Hepatic stellate cell (primary cell): ENCODE measurements at places on chromosomes 11 and 22.
A peak's percentile ranks its signal among the peaks of the same experiment; 100 is the strongest.

GRCh38 chr11:120545813-120546212 lies 34.3 kb downstream of the GRIK4 start:
- DNase-seq, result no peak

DNA sequence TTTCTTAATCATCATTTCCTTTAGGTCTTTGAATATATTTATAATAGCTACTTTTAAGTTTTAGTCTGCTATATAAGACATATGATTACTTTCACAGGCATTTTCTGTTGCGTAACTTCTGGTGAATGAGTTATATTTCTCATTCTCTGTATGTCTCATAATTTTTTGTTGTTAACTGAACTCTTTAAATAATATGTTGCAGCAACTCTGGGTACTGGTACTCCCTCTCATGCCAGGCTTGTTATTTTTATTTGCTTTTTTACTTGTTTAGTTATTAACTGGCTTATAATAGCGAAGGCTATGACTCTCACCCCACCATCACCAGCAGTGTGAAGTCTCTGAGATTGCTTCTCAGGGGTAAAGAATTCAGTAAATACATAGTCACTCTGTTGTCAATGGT lies 524.2 kb upstream of the CHORDC1 start:
- peak; percentile 0 for DNase-seq

- DNase-seq, result no peak
Measured at GRCh38 chr11:94666792-94667721, 99.9 kb downstream of the PIWIL4 start.

GRCh38 chr11:130219148-130219547 lies 59.6 kb downstream of the ST14 start:
- DNase-seq, result no peak

- DNase-seq, result no peak
Measured at GRCh38 chr11:45245218-45246045, 40.7 kb downstream of the SYT13 start.

DNA sequence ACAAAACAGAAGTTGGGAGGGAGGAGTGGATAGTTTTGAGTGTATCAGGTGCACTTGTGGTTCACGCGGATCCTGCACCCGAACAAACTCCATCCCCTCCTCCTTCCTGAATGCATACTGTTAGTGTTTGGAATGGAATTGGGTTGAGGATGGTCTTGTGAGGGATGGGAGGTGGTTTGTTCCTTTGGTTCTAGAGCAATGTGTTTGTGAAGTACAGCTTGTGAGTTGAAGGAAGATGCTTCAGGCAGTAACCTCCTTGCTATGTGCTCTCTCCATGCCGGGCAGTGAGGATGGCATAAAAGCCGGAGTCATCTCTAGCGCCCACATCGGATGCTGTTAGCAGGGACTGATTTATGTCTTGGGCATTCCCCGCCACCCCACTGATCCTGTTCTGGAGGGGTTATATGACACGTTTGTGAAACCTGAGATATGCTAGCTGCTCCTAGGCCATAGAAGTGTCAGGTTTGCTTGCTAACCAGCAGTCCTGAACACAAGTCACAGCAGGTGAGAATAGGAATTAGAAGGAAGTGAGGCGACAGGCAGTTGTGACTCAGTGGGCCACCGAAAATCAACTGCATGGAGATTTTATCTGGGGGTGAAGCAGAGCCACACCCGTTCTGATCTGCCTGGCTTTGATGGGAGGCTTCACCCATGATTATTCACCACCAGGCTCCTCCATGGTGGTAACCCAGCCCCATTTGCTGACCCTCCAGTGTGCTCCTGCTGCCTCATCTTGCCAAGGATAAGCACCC lies 2.2 kb downstream of the BCR start:
- no peak for DNase-seq

GRCh38 chr11:105177658-105178057 lies 38.1 kb upstream of the CARD18 start:
- peak; percentile 41 for DNase-seq

DNA sequence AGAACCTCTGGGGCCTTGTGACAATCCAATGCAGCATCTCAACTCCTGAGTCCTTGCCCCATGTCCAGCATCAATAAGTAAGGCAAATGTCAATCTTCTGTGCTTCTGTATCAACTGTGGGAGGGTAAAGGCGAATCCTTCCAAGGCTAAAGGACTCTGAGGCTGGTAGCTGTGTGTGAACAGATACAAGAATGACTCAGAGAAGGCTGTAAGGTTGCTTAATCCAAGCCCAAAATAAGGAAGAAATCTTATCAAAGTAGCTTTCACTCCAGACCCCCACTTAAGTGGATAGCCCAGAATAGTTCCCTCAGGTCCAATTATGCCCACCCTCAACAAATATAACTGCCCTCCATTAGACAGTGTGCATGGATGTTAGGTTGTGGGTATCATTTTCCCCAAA lies 28.1 kb upstream of the SCGB1A1 start:
- no peak for DNase-seq

GRCh38 chr11:74035264-74035663 lies 26.4 kb upstream of the UCP3 start:
- DNase-seq, result no peak

DNA sequence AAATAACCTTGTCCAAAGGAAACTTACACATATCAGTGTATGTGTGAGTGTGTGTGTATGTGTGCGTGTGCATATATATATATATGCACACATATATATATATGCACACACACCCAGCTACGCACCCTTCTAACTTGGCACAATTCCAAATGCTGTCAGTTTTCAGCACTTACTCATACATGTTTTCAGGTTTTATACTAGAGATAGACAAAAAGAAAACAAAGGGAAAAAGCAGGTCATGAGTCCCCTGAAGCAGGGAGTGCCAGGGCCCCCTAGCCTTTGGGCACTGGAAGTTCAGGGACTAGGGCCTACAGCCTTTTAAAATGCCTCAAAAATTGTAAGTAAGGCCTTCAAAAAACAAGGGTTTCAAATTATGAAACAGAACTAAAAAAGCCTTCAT lies 265.4 kb downstream of the CADM1 start:
- DNase-seq, result no peak

GRCh38 chr11:17277024-17277584 lies 565 bp downstream of the NUCB2 start:
- peak; percentile 29 for DNase-seq
